ENCODE measurements at places on chromosomes 2 and 18.

GRCh38 chr2:138581909-138582308, 80.3 kb downstream of the SPOPL start:
- no peak for DNase-seq

DNA sequence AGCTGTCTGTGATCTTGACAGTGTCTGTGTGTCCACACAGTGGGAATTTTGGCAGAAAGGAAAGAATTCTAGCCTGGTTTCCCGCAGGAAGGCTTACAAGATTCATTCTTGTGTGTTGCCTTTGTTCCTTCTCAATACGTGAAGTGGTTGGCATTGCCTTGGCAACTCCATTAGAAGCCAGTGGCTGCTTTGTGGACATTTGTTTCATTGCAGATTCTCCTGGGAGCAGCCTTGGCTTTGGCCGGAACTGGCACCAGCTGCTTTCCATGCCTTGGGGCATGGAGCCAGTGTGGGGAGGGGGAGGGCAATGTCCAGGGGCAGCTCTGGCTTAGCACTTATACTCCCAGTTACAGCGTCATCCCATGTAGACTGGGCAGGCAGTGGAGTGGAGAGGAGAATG, 39.4 kb downstream of the KIF5C start:
- DNase-seq, result no peak

DNA sequence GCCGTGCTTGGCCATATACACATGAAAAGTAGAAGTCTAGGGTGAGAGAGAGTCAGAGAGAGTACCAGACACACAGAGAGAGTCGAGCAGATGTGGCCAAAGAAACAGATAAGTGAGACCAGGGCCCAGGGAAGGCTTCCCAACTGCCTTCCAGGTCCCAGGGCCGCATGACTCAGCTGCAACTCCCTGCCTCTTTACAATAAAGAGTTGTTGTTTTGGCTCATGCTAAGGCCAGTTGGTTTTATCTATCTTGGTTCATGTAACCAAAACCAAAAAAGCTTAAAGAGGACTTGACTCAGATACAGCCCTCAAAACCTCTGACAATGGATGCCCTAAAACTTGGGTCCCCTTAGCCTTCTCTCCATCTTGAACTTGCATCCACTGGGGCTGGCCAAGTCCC, 36.9 kb downstream of the REEP1 start:
- no peak for DNase-seq

DNA sequence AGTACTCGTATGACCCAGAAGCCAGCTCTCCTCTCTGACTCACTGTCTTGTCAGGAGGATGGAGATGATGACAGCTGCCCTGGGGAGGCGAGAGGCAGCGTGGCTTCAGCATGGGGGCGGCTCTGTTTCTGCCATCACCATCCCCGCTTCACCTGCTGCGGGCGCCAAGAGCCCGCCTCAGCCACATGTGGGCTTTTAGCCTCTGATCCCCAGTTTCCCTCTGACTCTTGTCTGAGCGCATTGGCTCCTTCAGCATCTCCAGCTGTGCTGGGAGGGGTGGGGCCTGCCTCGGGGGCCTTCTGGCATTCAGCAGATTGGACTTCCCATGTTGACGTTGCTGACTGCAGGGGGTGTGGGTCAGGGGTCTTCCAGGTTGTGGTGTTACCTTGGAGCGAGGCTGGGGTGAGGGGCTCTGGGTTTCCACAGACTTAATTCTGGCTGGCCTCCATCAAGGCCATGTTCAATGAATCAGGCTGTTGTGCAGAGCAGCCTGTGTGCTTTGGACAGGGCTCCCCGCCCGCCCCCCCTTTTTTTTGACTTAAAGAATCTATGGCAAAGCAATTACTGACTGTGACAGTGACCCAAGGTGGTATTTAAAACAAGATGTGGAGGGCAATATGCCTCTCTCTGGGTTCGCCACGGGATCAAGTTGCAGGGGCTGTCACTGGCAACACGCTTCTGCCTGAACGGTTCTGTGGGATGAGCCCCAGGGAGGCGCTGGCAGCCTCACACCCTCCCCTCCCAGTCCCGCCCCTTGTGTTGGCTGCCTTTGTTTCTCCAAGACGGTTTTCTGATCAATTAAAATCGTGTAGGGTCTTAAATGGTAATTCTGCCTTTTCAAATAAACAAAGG, 228.3 kb downstream of the LDLRAD4 start:
- DNase-seq, result no peak

- no peak for DNase-seq
Measured at GRCh38 chr2:240320204-240320993, 115.1 kb upstream of the GPC1 start.

GRCh38 chr2:237205561-237205971, 119.9 kb downstream of the COPS8 start:
- no peak for DNase-seq

DNA sequence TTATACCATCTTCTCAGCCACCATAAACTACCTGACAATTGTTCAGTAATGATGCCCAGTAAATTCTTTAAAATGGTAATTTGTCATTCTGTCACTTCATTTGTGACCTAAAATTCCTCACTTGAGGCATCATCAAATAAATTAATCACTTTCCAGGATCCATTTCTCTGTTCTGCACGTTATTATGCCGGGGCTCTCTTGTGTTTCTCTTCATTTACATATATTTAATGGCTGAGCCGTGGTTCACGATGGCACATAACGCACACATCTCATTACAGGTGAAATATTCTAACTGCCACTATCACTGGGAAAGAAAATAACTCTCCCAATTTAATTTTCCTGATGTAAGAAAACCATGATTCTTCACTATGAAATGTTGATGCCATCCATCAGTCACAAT, 529.6 kb downstream of the NR4A2 start:
- DNase-seq, result no peak

DNA sequence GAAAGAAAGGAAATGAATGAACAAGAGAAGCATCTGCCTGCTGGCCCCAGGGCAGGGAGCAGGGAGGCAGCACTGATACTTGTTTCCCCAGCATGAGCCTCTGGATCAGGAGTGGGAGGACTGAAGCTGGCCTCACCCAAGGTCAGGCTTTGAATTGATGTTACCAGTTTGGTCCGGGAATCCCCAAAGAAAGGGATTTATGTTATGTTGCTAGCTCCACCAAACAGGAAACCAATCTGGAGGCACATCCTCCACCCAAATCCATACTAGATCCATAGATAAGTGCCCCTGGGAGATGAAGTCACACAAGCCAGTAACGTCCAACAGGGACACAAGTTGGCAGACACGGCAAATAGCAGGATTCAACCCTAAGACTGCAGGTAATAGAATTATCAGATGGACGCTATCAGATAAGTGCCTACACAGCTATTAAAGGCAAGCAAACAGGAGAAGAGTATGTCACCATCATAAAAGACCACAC, 85.9 kb downstream of the MTCL1 start:
- DNase-seq, result no peak
